ENCODE measurements at places on chromosomes 2 and 18.
A peak's percentile ranks its signal among the peaks of the same experiment; 100 is the strongest.

DNA sequence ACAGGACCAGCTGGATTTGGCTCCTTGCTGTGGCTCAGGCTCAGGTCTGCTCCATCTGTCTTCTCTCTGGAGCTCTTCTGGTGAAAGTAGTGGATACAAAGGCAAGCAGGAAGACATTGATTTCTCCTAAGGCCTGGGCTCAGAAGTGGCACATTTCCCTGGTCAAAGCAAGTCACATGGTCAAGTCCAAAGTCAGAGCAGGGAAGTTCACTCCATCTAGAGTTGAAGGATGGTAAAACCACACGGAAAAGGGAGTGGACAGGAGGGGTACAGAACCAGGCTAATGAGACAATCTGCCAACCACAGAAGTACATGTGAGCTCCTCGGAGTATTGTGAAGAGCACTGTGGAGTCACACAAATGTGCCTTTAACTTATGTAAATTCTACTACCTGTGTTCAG, 66.1 kb downstream of the MARCO start:
- peak; percentile 53 for DNase-seq

- no peak for DNase-seq
Observed at GRCh38 chr2:21610304-21610703, 486.5 kb downstream of the TDRD15 start.

- no peak for DNase-seq
Observed at GRCh38 chr2:135076556-135076955, 24.5 kb downstream of the RAB3GAP1 start.

DNA sequence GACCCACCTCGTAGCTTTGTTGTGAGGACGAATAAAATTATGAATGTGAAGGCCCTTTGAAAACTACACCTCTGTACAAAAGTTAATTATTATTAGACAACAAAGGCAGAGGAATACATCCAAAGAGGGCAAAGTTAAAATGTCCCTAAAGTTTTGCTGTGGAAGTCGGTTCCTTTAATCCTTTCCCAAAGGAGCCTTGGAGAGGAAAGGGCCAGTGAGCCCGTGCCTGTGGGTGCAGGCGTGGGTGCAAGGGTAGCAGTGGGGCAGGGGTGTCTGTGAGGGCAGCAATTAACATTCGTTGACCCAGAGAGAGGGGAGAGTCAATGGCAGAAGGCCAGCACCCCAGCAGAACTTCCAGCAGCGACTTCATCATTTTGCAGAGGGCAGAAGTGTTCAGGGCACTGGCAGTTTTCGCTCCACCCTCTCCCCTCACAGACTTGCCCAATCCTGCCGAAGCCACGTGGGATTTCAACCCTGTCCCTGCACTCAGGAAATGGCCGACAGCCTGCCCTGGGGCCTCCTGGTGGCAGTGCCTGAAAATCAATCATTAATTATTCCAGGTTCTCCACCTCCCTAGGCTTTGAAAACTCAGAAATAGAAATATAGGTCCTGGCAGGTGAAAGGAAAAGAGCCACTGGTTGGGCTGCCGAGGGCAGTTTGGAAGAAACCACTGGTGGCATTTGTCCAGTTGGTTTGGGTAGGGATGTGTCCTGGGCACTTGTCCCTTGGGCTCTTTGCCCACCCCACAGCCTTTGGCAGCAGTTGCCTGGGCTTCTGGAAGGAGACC, 4.2 kb upstream of the PAX8 start:
- peak; percentile 68 for DNase-seq

DNA sequence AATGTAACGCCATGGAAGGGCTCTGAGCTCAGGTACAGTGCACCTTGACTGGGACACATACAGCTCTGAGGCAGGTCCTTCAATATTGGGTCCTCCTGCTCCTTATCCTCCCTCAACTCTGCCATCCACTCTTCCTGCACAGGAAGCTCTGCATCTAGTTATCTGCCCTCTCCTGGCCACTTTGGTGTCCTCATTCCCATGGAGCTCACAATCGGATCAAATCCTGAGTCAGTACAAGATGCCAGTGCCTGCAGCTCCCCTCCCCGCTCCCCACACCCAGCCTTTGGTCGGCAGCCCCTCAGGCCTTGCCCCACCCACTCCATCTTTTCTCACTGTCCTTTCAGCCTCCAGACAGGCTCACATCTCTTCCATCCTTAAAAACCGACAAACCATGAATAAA, 58.0 kb downstream of the LRRFIP1 start:
- DNase-seq = peak; percentile 83

DNA sequence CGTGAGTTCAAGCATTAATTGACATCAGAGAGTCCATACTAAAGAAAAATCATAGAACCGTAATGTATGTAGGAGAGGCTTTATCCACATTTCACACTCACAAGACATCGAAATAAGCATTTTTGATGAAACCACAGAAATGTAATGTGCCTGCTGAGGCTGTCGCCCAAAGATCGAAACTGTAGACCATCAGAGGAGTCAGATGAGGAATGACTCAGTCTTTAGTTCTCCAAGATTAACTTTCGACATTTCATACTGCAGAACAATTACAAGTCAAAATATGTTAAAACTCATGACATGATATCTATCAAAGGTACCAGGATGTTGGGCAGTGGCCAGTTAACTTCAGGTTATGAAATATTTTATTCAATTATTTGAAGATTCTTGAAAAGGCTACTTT, 79.6 kb downstream of the RAB31 start:
- no peak for DNase-seq

DNA sequence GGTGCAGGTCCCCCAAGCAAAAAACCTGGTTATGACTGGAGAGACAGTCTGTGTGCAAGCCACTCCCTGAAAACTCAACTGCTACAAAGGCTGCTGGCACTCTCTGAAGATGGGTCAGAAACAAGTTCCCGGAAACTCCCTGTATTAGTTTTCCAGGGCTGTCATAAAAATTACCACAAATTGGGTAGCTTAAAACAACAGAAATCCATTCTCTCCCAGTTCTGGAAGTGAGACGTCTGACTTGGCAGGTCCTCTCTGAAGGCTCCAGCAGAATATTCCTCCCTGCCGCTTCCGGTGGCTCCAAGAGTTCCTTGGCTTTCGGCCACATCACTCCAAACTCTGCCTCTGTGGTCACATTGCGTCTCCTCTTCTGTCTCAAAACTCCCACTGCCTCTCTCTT, 30.1 kb upstream of the SERPINE2 start:
- no peak for DNase-seq

GRCh38 chr2:55999790-56000189, 76.2 kb upstream of the EFEMP1 start:
- no peak for DNase-seq

DNA sequence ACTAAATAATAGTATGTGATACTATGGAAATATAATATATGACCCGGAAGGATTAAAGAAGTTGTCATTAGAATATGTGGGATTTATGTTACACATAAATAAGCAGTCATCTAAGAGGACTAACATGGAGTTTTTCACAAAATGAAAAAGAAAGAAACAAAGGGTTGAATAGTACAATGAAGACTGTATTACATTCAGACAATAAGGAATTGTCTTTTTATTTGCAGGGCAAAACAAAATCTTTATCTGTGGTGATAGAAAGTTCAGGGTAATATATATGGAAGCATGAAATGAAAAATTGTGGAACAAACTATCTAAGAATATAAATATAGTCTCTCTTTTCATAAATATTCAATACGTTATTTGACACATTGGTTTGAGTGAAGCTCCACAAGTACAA, 5.8 kb downstream of the ERMN start:
- no peak for DNase-seq

GRCh38 chr2:229445501-229446211, 174.6 kb upstream of the PID1 start:
- DNase-seq = no peak

GRCh38 chr2:8146132-8147005, 535.5 kb upstream of the ID2 start:
- DNase-seq = peak; percentile 18

DNA sequence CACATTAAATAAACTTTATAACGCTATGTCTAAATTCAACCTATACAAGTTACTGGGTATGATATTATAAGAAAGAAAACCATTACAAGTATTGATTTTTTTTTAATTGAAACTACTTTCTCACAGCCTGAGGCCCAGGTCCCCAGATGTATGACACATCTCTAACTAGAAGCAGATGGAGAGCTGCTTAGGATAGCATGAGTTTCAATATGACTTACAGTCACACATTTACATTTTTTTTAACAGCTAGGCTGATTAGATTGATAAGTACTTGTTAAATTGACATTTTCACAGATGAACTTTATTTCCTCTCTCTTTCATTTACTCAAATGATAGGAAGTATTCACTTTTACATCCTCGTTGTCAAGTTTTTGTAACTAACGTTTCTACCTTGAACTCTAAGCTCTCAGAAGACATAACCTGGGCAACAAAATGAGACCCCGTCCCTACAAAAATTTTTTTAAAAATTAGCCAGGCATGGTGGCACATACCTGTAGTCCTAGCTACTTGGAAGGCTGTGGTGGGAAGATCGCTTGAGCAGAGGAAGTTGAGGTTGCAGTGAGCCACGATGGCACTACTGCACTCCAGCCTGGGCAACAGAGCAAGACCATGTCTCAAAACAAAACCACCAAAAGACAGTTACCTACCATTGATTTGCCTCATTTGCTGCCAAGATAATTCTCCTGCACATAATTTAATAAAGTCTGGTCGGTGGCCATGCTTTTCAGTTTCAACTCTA, 52.4 kb downstream of the STK39 start:
- DNase-seq = no peak

- DNase-seq = no peak
Observed at GRCh38 chr2:232877940-232878511, 8.0 kb downstream of the SNORC start.

DNA sequence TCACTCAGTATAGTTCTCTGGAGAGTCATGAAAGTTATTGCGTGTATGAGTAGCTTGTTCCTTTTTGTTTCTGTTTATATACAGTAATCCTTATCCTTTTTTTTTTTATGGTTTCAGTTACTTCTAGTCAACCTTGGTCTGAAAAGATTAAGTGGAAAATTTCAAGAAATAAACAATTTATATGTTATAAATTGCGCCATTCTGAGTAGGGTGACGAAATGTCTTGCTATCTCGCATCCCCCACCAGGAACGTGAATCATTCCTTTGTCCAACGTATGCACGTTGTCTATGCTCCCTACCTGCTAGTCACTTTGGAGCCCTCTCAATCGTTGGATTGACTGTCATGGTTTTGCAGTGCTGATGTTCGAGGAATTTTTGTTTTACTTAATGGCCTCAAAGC, 60.4 kb downstream of the FAM117B start:
- DNase-seq = no peak

- DNase-seq = peak; percentile 44
Observed at GRCh38 chr18:69588301-69588700, 187.6 kb downstream of the DOK6 start.

- DNase-seq = no peak
Observed at GRCh38 chr2:59389240-59389639, 1148.1 kb upstream of the FANCL start.

GRCh38 chr2:46381263-46381849, 84.1 kb downstream of the EPAS1 start:
- DNase-seq = no peak

DNA sequence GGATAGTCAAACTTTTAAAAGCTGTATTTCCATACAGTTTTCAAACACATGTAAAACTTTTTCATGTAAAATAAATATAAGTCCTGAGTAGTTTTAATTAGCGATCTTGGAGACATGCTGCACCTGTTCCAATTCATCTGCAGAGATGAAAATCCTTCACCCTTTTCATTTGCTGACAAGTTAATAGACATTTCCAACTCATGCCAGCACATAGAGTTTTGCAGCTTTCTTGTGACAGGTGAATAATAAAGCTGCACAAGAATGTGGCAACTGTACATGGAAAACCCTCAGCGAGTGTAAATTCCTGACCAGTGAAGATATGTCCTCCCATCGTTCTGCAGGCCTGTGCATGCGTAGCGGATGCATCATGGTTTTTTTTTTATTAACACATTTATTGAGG, 771.4 kb downstream of the TDRD15 start:
- no peak for DNase-seq

GRCh38 chr18:80059945-80060344, 25.7 kb downstream of the RBFA start:
- no peak for DNase-seq

DNA sequence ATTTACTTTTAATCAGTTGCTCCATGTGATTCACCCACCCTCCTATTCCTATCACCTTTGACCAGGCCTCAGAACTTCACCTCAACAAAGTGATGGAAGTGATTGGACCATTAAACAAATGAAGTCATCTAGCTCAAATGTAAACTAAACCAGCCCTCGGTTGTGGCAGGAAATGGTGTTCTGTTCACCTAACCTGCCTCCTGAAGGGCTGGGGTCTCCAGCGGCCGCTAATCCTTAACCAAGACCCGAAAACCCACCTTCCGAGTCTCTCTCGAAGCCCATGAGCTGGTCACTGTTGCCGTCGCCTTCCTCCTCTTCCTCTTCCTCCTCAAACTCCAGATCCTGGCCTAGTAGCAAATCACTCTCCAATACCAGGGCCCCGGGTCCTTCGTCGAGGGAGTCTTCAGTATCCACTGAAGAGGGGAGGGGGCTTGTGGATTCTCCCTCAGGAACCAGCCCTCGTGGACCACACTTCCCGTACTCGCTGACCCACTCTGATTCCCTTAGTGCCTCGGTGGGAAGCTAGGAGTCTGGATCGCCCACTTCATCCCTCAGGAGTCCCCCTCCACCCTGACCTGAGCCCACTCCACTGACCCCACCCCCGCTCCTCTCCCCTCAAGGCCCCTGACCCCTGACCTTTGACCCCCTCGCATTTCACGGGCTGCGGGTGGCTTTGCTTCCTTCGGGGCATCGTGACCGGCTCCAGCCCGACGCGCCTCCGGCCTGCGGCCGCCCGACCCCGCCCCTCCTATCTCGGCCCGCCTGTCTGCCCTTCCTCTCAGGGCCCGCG, 503 bp downstream of the ZNF513 start:
- DNase-seq = peak; percentile 69

DNA sequence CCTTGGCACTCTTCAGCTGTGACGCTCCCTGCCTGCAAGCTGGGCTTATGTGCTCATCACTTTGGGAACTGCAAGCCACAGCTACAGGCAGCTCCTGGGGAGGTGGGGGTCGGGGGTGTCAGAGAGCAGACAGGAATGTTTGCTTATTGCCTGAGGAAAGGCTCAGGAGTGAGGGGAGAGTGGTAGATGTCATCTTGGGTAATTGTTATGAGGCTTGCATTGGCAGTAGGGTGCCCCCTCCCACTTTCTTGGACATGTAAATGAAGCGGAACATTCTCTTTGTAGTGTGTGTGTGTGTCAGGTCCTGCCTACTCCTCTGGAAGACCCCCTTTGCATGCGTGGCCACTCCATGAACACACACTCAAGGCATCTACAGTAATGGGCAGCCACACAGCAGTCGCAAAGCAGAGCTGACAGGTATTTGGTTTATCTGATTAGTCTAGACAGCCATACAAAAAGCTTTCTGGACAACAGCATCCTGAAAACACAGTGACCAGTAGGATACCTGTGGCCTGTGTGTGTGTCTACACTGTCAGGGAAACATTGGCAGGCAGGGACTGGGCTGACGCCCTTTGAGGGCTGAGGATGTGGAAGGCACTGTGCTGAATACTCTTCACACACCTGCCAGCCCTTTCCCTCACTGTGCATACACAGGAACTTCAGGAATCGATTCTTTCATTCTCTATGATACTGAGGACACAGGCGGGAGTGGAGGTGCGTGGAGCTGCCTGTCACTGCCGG, 17.1 kb upstream of the MC2R start:
- peak; percentile 28 for DNase-seq

- DNase-seq = no peak
Observed at GRCh38 chr2:104468846-104469245, 385.1 kb upstream of the POU3F3 start.

- no peak for DNase-seq
Observed at GRCh38 chr2:237064203-237065070, 21.3 kb upstream of the COPS8 start.

All from mesendoderm (in vitro differentiated cells).